ENCODE measurements at places on chromosomes 4 and X. TPM values are rescaled to one million over a fixed set of nuclear protein-coding genes. Genes with fewer than 3 reads are reported as not detected.

GLRA3 gene
- 0.19 TPM for polyA plus RNA-seq

TGIF2LX gene
- polyA plus RNA-seq: not detected

SPANXC gene
- polyA plus RNA-seq: not detected

EPHA5 gene
- polyA plus RNA-seq: 0.07 TPM

MAGEE2 gene
- 0.35 TPM for polyA plus RNA-seq

ADH7 gene
- not detected for polyA plus RNA-seq

AFAP1 gene
- 5.4 TPM for polyA plus RNA-seq

DIAPH2 gene
- 50.9 TPM for polyA plus RNA-seq

HSFX3 gene
- not detected for polyA plus RNA-seq

CTAG1B gene
- not detected for polyA plus RNA-seq

PAGE4 gene
- 1.4 TPM for polyA plus RNA-seq

BCAP31 gene
- polyA plus RNA-seq: 145 TPM

ACTRT1 gene
- not detected for polyA plus RNA-seq

MAGEB17 gene
- 0.56 TPM for polyA plus RNA-seq

SPANXN4 gene
- polyA plus RNA-seq: not detected

RBMXL3 gene
- not detected for polyA plus RNA-seq

TMEM150C gene
- polyA plus RNA-seq: 1.5 TPM

SPRY1 gene
- polyA plus RNA-seq: 103 TPM

MMRN1 gene
- not detected for polyA plus RNA-seq

TMSB15B gene
- 35.3 TPM for polyA plus RNA-seq

ZNF711 gene
- polyA plus RNA-seq: 12.2 TPM

VCX gene
- polyA plus RNA-seq: 0.66 TPM

ODAPH gene
- polyA plus RNA-seq: not detected

CABS1 gene
- polyA plus RNA-seq: not detected

CTAG2 gene
- polyA plus RNA-seq: not detected

PDZD4 gene
- polyA plus RNA-seq: 30.5 TPM

PDE6B gene
- polyA plus RNA-seq: 3.4 TPM

PRR32 gene
- not detected for polyA plus RNA-seq

CLDN22 gene
- polyA plus RNA-seq: not detected

EGFL6 gene
- polyA plus RNA-seq: 1.4 TPM

TIGD4 gene
- polyA plus RNA-seq: 1.6 TPM

RIPPLY1 gene
- polyA plus RNA-seq: not detected

CLTRN gene
- polyA plus RNA-seq: 2.5 TPM

SPANXA2 gene
- not detected for polyA plus RNA-seq

NAP1L2 gene
- polyA plus RNA-seq: 10.8 TPM

EXOSC9 gene
- 105 TPM for polyA plus RNA-seq

TRAM1L1 gene
- 1.9 TPM for polyA plus RNA-seq

SSX4B gene
- polyA plus RNA-seq: 0.48 TPM

GDPD2 gene
- 5.2 TPM for polyA plus RNA-seq

SERPINA7 gene
- not detected for polyA plus RNA-seq

ARHGAP6 gene
- polyA plus RNA-seq: 0.26 TPM

CT47B1 gene
- not detected for polyA plus RNA-seq

HTR2C gene
- polyA plus RNA-seq: 2.0 TPM

GYPA gene
- not detected for polyA plus RNA-seq

SPOCK3 gene
- 4.2 TPM for polyA plus RNA-seq

ASB9 gene
- polyA plus RNA-seq: not detected

MAGEA11 gene
- polyA plus RNA-seq: 0.12 TPM

DOK7 gene
- polyA plus RNA-seq: 0.31 TPM

PLRG1 gene
- polyA plus RNA-seq: 77.3 TPM

SLC6A8 gene
- 19.5 TPM for polyA plus RNA-seq

ANAPC4 gene
- 25.0 TPM for polyA plus RNA-seq

DDX53 gene
- 0.05 TPM for polyA plus RNA-seq

FIP1L1 gene
- polyA plus RNA-seq: 54.0 TPM

PPEF1 gene
- polyA plus RNA-seq: not detected

GPM6B gene
- 82.6 TPM for polyA plus RNA-seq
